T-helper 9 cell (primary cell): ENCODE measurements at places on chromosomes 5 and 9.

GRCh38 chr5:132766806-132767055 lies 10.3 kb downstream of the SEPTIN8 start:
- no peak for DNase-seq

GRCh38 chr9:65420771-65421170 lies 135.8 kb upstream of the FOXD4L5 start:
- DNase-seq, result no peak

GRCh38 chr5:97044052-97044451 lies 98.4 kb downstream of the LIX1 start:
- no peak for DNase-seq

DNA sequence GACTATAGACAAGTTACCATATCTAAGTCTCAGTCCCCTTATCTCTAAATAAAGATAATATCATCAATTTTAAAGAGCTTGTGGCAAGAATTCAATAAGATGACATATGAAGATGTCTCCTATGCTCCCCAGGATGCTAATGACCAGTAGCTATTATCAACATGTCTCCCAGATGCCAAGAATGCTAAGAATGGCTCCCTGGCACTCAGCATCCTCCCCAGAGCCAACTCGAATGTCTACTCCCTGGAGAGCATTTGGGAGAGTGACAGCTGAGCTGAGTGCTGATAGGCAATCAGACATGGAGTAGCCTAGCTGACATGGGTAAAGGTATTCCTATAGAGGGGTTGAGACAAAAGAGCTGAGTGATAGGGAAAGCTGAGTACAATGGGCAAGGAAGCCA lies 15.9 kb downstream of the P4HA2 start:
- DNase-seq, result no peak

- DNase-seq, result no peak
Observed at GRCh38 chr5:117054911-117055310, 480.3 kb upstream of the SEMA6A start.

DNA sequence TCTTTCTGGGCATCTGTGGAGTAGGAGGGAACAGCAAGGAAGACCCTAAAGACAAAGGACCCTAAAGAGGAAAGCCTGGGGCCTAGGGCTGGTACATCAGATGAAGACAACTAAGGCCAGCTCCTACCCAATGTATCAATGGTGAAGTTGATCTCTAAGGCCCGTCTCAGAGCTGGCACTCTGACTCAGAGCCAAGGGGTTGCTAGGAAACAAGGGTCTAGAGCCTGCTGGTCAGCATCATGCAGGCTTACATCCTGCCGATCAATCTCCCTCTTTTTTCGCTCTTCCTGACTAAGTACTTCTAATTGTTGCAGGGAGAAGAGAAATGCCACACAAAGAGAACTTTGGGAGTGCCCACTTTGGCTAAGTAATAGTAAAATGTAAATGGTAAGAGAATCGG lies 26.2 kb downstream of the TRIM32 start:
- DNase-seq, result no peak
